ENCODE measurements at places on chromosomes 3 and 15. TPM values are rescaled to one million over a fixed set of nuclear protein-coding genes. Genes with fewer than 3 reads are reported as not detected.

DNA sequence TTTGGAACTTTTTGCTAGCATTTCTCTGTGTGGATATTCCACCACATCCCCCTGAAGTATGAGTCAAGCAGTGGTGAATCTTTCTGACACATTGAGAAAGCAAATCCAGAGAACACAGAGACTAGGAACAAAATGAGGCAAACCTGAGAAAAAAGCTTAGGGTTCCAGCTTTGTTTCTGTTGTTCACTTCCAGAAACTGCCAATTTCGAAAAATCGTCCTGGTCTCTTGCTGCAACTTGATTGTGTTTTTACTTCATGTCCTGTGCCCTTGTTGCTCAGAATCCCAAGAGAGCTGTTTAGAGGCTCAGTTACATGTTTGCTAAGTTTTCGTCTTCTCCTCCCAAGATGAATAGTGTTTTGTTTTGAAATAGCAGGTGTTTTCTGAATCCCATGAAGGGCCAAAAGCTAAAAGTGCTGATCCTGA, 13.7 kb downstream of the MAP2K1 start:
- H3K4me1 ChIP-seq, result peaks cover 18% of the 10 kb centered on the region
- no peak overlapping the region for H3K4me3 ChIP-seq
- no peaks in the 10 kb centered on the region for H3K27me3 ChIP-seq
- DNase-seq, result no peak

DNA sequence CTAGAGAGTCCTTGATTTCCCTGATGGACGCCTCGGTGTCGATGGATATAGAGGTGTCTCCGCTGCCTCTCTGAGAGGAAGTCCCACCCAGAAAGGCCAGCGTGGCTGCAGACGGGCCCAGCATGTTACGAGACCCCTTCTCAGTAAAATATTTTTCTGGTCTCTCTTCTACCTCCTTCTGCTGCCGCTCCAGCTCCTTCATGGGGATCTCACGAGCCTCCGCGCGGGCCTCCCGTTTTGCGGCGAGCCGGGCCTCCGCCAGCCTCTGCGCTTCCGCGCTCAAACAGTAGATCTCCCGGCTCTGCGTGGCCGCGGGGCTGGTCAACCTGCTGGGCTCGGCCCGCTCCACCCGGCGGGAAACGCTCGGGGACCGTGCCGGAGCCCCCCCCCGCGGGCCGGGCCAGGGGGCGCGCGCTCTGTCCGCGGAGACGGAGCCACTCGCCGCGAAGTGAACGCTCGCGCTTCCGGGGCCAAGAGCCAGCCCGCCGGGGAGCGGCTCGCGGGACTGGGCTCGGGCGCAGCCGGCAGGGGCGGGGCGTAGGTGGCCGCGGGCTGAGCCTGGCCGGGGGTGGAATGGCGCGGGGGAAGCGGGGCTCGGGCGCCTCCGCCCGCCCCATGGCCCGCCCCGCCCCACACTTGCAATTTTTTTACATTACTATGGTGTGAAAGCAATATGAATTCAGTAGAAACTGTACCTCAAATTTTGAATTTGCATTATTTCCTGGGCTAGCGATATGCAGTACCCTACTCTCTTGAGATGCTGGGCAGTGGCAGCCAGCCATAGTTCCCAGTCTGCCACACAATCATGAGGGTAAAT, 10.2 kb upstream of the KCNMB3 start:
- peak overlapping the region; percentile 75 for H3K4me3 ChIP-seq
- no peaks in the 10 kb centered on the region for H3K27me3 ChIP-seq
- no peaks in the 10 kb centered on the region for H3K4me1 ChIP-seq
- DNase-seq, result peak; percentile 51
- H3K27ac ChIP-seq, result peak overlapping the region; percentile 73

- H3K27ac ChIP-seq, result no peak overlapping the region
- H3K4me3 ChIP-seq, result no peak overlapping the region
- no peaks in the 10 kb centered on the region for H3K27me3 ChIP-seq
- no peaks in the 10 kb centered on the region for H3K4me1 ChIP-seq
Observed at GRCh38 chr3:22704571-22705354, 498.4 kb upstream of the UBE2E2 start.

DNA sequence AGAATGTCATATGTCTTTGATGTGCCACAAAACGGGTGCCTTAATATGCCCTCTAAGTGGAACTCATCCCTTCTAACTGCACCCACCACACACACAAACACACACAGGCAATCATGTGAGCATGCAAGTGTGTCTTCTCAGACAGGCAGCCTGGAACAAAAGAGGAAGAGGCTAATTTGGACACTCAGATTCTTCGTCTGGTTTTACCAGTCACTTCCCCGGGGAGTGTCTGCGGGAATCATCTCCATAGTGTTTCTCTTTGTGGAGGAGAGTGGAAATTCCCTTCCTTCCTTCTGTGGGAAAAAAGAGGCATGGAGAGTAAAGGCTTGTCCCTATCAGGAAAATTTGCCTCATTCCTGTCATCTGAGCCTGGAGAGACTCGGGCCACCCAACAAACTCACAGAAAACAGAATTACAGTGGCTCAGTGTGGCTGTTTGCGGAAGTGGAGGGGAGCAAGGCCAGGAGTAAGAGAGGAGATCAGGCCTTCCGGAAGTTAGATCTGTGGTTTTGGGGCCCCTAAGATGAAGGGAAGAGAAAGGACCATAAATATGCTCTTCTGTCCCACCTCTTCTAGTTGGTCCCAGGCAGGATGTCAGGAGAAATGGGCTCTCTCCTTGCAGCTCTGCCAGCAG, 212.6 kb upstream of the SEMA6D start:
- H3K27ac ChIP-seq, result no peak overlapping the region
- DNase-seq, result no peak
- no peak overlapping the region for H3K4me3 ChIP-seq
- H3K36me3 ChIP-seq, result no peaks in the 10 kb centered on the region

DNA sequence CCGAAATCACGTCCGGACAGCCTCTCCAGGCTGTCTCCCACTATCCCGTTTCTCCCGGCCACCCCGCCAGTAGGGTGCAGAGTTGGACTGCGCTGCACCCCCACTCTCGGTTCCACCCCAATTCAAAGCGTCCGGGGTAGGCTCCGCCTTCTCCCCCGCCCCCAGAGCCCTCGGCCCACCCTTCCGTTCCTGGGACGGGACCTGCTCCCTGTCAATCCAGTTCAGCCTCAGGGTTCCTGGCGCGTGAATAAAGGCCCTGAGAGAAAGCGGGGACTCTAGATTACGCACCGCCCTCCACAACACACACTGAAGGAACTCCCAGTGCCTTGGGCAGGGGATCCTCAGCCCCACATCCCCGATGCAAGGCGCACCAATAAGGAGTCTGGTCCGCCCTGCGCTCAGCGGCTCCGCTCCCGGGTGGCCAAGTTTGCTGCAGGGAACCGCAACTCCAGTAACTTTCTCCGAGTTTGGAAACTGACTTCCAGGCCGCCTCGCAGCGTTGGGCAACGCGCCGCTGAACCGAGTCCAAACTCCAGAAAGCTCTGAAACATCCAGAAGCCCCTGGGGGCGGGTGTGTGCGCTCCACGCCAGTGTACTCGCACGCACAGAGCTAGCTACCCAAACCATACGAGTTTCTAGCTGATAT, 1.9 kb downstream of the ADAMTS9 start:
- peak; percentile 82 for DNase-seq
- peaks cover 29% of the 10 kb centered on the region for H3K4me1 ChIP-seq
- H3K27ac ChIP-seq, result peak overlapping the region; percentile 96

GRCh38 chr15:82999905-83000671, 11.4 kb downstream of the C15orf40 start:
- H3K27ac ChIP-seq, result peak overlapping the region; percentile 4
- no peak overlapping the region for H3K4me3 ChIP-seq
- peaks cover 5% of the 10 kb centered on the region for H3K4me1 ChIP-seq
- peaks cover 3% of the 10 kb centered on the region for H3K36me3 ChIP-seq
- no peak for DNase-seq

DNA sequence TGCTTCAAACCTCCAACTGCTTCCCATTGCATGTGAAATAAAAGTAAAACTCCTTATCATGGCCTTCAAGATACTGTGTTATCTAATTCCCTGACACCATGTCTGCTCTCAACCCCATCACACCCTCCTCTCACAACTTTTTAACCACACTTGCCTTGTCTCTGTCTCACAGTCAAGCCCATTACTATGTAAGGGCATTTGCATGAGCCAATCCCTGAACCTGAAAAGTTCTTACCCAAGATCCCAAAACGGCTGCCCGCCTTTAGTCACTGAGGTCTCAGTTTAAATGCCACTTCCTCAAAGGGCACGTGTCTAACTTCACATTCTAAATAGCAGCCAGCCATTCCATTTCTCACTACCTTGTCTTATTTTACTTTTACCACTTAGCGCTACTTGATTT, 83.1 kb downstream of the SST start:
- H3K36me3 ChIP-seq, result no peaks in the 10 kb centered on the region
- H3K4me1 ChIP-seq, result no peaks in the 10 kb centered on the region
- H3K27me3 ChIP-seq, result peaks cover 4% of the 10 kb centered on the region

GRCh38 chr3:133820889-133821675, 15.5 kb downstream of the SRPRB start:
- H3K36me3 ChIP-seq, result peaks cover 10% of the 10 kb centered on the region
- H3K27ac ChIP-seq, result no peak overlapping the region
- DNase-seq, result no peak
- no peak overlapping the region for H3K4me3 ChIP-seq
- H3K4me1 ChIP-seq, result no peaks in the 10 kb centered on the region
- no peaks in the 10 kb centered on the region for H3K27me3 ChIP-seq

DNA sequence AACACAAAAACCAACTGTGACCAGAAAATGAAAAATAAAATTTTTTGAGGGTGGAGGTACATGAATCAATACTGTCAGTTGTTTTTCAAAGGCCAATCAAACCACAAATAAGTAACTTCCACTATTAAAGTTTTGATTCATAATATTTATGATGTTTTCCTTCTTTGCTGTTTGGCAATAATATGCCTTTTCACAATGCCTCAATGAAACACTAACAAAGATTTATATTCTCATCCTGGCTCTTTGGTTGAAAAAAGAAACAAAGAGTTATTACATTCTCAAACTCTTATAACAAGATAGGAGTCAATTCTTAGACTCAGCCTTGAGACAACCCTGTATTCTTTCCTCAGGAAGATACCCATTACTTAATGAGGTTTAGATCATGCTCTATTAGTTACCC, 63.1 kb downstream of the C3orf70 start:
- no peaks in the 10 kb centered on the region for H3K4me1 ChIP-seq
- no peaks in the 10 kb centered on the region for H3K36me3 ChIP-seq
- no peaks in the 10 kb centered on the region for H3K27me3 ChIP-seq

DNA sequence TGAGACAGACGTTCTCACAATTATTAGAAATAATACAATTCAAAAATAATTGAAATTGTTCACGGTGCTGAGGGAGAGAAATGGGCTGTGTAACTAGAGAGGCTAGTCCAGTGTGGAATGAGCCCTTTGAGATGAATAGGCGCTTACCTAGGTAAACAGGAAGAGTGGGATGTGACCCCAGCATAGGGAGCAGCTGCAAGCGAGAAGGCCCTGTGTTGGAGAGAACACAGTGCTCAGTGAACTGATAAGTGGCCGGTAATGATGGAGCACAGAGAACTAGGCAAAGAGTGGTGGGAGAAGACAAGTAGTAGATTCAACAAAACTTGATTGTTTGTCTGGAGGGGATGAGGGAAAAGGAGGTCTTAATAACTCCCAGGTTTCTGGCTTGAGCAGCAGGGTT, 103.9 kb downstream of the HCN4 start:
- no peak overlapping the region for H3K4me3 ChIP-seq
- H3K27ac ChIP-seq, result peak overlapping the region; percentile 62
- H3K27me3 ChIP-seq, result no peaks in the 10 kb centered on the region
- peaks cover 20% of the 10 kb centered on the region for H3K36me3 ChIP-seq
- DNase-seq, result no peak

GRCh38 chr3:46716461-46717441, 918 bp downstream of the PRSS50 start:
- H3K27me3 ChIP-seq, result peaks cover 18% of the 10 kb centered on the region
- H3K36me3 ChIP-seq, result no peaks in the 10 kb centered on the region
- H3K4me1 ChIP-seq, result peaks cover 3% of the 10 kb centered on the region
- DNase-seq, result no peak
- no peak overlapping the region for H3K4me3 ChIP-seq

- DNase-seq, result no peak
- no peaks in the 10 kb centered on the region for H3K4me1 ChIP-seq
- no peak overlapping the region for H3K4me3 ChIP-seq
- peaks cover 6% of the 10 kb centered on the region for H3K36me3 ChIP-seq
- no peak overlapping the region for H3K27ac ChIP-seq
- no peaks in the 10 kb centered on the region for H3K27me3 ChIP-seq
Observed at GRCh38 chr3:69749461-69749860, 10.2 kb downstream of the MITF start.

Gene AMIGO3
- total RNA-seq, result not detected

Gene SLC22A13
- 0.62 TPM for total RNA-seq

Gene FBXL22
- 0.31 TPM for total RNA-seq

Gene NUDT16
- total RNA-seq, result 25.1 TPM

Gene RASL12
- total RNA-seq, result 0.40 TPM

Gene CASR
- total RNA-seq, result 2.5 TPM

Gene IQCF5
- total RNA-seq, result not detected

Gene CRYGS
- total RNA-seq, result 3.9 TPM

Gene ANXA2
- total RNA-seq, result 366 TPM

Gene SEC22C
- 36.9 TPM for total RNA-seq

Gene GPR62
- 0.12 TPM for total RNA-seq

All from progenitor cell of endocrine pancreas (in vitro differentiated cells).